ENCODE measurements at places on chromosomes 11 and 22.

DNA sequence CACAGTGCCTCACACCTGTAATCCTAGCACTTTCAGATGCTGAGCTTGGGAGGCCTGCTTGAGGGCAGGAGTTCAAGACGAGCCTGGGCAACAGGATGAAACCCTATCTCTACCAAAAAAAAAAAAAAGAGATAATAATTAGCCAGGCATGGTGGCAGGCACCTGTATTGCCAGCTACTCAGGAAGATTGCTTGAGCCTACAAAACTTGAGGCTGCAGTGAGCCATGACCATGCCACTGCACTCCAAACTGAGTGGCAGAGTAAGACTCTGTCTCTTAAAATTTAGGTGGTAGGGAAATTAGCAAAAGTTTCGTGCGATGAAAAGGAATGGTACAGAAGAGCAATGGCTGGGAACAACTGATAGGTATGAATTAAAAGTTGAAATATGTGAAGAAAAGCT is 18.0 kb downstream of the ST13 start:
- DNase-seq, result no peak

DNA sequence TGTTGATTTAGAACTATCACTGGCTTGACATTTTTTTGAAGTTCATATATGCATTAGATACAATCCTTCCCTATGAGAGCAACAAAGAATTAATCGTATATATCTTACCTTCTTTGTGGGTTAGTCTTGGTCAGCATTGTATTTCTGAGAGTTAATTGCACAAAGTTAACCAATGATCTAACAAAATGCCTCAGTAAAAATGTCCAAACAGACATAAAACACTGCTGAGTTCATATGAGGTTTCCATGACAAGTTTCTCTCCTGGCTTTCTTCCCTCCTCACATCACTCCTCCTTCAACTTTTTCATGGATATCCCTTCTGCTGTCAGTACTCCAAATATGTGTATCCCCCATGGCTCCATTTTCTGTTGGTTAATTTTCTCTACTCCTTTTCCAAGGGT is 9.0 kb downstream of the MAP6 start:
- DNase-seq, result no peak

GRCh38 chr11:111452146-111452545 is 60.0 kb downstream of the BTG4 start:
- DNase-seq, result no peak

- DNase-seq, result no peak
Measured at GRCh38 chr22:28904211-28904896, 21.0 kb downstream of the ZNRF3 start.

Data from activated naive CD4-positive, alpha-beta T cell treated with anti-CD3 and anti-CD28 coated beads for 36 hours (primary cell).